ENCODE measurements at places on chromosomes 2 and 18. TPM values are rescaled to one million over a fixed set of nuclear protein-coding genes. Genes with fewer than 3 reads are reported as not detected.

DNA sequence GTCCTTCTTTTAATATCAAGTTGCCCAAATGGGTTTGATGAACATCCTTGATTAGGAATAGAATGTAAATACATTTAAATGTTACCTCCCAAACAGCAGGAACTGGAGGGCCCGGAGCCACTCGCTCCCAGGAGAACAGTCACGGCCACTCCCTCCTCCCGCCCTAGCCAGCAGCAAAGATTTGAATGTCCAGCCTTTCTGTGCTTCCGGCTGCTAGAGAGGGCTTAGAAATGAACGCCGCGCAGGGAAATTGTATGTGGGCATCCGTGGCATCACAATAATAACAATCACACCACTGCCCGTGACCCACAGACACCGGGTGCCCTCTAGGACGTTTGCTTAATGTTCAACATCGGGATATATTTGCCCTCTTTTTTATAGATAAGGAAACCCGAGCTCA is 164.9 kb upstream of the SALL3 start:
- DNase-seq: no peak

CRACDL gene
- total RNA-seq: 1.4 TPM

GRCh38 chr18:1965016-1965415 is 606.3 kb downstream of the METTL4 start:
- DNase-seq: no peak

ABCA12 gene
- 9.3 TPM for total RNA-seq

DNA sequence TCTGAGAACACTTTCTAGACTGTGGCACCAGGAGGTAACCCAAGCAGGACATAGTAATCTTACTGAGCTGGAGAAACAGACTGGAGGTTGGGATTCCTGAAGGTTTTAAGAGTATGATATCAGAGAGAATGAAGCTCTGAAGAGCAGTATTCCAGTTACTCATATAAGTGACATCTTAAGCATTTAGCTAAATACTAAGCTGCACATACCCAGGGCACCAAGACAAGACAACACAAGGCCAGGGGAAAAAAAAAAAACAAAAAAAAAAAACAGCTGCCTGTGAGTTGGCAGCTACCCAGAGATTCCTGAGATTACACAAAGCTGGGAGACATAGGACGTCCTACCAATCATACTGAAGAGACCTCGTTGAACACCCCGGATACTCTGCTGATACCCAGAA is 175.8 kb downstream of the SRBD1 start:
- DNase-seq: peak; percentile 18

DNA sequence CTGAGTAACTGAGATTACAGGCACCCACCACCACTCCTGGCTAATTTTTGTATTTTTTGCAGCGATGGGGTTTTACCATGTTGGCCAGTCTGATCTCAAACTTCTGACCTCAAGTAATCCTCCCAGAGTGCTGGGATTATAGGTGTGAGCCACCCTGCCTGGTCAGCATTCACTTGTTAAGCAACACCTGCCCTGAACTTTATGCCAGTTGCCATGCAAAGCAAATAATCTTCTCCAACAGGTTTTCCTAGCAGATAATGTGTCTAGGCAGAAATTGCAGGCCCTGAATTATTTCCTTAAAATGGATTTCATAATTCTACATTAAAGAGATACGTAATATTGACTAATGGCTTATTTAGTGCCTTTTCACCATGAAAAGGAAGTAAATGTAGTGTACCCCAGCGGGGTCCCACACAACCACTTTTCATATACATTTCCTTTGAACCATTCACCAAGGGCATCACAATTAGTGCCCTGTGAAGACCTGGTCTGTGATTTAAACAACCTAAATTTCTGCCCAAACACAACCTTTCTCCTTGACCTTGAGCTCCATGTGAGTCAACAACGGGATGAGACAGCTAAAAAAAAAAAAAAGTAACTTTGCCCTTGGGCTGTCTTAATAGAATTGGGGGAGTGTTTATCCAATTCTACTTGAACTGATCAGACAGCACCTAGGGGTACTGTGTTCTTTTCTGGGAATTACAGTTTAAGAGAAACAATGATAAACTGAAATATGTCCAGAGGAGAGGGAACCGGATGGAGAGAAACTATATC is 41.6 kb downstream of the EEF1B2 start:
- DNase-seq: no peak

DNA sequence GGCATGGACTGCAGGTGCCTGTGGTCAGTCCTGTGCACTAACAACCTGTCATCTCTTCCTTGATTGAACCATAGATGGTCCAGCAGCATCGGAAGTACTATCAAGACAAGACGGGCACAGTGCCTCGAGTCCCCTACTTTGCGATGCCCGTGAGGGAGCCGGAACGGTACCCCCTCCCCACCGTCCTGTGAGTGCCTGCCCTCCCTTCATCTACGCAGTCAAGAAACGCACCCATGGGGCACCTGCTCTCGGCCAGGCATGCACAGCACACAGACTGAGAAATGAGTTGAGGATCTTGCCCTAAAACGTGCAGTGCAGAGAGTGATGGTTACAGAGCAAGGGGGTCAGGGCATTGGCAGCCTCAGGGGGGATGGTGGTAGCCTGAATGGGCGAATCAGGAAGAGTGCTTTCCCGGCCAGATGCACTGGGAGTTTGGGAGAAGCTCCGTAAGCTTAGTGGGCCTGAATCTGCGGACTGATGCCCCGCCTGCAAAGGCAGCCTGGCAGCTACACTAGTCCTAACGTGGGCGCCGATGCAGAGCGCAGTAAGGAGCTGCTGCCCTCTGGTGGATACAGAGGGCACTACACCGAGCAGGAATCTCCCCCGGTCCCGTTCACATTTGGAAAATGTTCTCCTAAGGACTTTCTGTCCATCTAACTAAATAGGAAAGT is 63.6 kb downstream of the CIB4 start:
- peak; percentile 1 for DNase-seq

REG1A gene
- total RNA-seq: not detected

GRCh38 chr2:14424478-14425390 is 207.8 kb upstream of the LRATD1 start:
- no peak for DNase-seq

GCA gene
- total RNA-seq: 33.3 TPM

GRCh38 chr2:180240774-180241173 is 233.7 kb upstream of the CWC22 start:
- DNase-seq: no peak

- no peak for DNase-seq
These were observed 311.7 kb upstream of the PKDCC start for GRCh38 chr2:41736105-41736567.

DNA sequence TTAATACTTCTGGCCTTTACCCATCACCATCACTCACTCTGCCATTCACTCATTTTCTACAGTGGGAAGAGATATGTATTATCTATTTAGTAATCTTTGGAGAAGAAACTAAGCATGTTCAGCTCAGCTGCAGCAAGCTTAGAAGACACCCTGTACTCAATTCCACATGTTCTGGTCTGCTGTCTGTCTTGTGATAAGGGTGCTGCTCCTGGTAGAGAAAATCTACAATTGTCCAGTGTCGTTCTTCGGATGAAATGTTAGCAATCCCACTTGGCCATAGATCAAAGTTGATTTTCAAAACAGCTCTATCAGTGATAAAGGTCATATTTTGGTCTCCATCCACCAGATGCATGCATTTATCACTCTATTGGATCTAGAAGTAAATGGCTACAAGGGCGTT is 337.1 kb downstream of the LRRTM4 start:
- no peak for DNase-seq

MARCO gene
- 0.33 TPM for total RNA-seq

STON1 gene
- total RNA-seq: 0.88 TPM

CPO gene
- total RNA-seq: not detected

GRCh38 chr18:2102022-2102421 is 469.3 kb downstream of the METTL4 start:
- DNase-seq: no peak

RESP18 gene
- not detected for total RNA-seq

FBXO41 gene
- total RNA-seq: 7.0 TPM

GRCh38 chr18:9094307-9095226 is 7.9 kb upstream of the NDUFV2 start:
- DNase-seq: peak; percentile 23

DNA sequence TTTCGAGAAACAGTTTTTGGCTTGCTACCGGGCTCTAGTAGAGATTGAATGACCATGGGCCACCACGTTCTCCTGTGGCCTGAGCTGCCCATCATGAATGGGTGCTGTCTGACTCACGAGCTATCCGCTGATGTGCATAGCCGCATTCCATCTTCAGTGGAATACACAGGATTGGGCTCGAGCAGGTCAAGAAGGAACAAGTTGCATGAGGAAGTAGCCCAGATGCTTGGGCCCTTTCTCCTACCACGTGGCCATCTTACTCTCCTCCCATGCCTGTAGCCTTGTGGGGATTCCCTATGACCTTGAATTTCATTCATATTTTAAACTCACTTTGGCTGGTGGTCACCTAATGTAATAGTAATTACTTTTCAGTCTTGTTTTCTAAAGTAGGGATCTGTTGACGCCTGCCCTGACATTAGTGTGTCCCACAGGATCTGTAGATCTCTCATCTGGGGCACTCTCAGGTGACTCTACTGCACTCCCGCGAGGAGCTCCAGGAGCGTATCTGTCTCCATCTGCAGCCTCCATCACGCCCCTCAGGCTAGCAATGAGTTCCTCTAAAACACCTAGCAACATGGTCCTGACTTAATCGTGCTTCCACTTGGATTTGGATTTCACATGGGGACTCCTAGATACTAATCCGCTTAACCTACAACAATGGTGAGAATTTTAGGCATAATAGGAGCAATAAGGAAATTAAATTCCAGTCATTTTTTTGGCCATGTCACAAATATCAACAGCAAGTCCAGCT is 67.8 kb downstream of the PSMG2 start:
- no peak for DNase-seq

Measured in kidney epithelial cell (primary cell).